Stimulated activated CD8-positive, alpha-beta memory T cell treated with anti-CD3 and anti-CD28 coated beads, Interleukin-15, amount 100 ng/mL, for 4 hours (primary cell): ENCODE measurements at places on chromosomes 4 and X.

GRCh38 chr4:127523369-127523768 lies 109.4 kb upstream of the INTU start:
- DNase-seq: no peak

GRCh38 chr4:165799384-165799815 lies 73.6 kb upstream of the TLL1 start:
- DNase-seq: no peak

- no peak for DNase-seq
Measured at GRCh38 chr4:23888421-23889319, 1.2 kb downstream of the PPARGC1A start.

GRCh38 chr4:169115897-169116254 lies 105.8 kb upstream of the CBR4 start:
- DNase-seq: no peak

- DNase-seq: no peak
Measured at GRCh38 chr4:156098805-156099204, 145.1 kb upstream of the CTSO start.

GRCh38 chrX:36856849-36857248 lies 151.3 kb upstream of the FAM47C start:
- DNase-seq: no peak

- no peak for DNase-seq
Measured at GRCh38 chr4:8147231-8147970, 11.2 kb downstream of the ABLIM2 start.

DNA sequence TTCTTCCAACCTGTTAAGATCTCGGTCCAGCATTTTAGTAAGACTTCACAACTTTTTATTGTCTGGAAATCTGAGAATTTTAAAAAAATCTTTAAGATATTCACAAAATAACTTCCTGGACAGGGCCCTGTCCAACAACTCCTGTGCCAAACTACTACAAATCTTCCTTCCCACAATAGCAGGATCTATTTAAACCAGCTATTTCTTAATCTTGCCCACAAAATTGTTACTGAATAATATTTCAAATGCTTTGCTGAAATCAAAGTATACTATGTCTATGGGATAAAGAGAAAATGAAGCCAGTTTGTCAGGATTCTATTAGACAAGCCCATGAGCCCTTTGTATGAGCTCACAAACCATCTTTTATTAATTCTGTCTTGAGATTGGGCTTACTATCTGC lies 104.1 kb upstream of the DDIT4L start:
- DNase-seq: no peak

DNA sequence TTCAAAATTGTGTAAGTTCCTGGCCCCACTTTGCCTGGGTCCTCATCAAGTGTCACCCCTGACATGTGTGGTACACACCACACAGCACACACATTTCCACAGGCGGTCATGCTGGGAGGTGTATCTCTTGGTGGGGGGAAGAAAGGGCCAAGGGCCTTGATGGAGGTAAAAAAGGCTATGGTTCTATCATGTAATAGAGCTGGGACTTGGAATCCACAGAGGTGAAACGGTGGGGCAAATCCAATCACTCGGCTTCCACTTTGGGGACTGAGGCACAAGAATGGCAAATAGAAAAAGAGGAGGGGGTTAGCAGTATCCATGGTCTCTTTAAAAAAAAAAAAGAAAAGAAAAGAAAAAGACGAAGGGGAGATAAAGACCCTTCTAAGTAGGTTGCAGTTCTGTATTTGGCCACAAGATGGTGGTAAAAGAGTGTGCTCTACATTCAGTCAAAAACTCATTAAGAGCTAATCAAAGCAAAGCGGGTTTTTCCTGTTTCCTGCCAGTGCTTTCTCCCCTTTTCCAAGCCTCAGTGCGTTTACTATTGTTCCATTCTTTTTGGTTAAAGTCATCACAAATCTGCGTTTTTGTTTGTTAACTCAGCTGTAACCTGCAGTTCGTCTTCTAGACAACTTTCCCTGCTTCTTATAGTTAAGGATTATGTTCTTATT lies 37.0 kb upstream of the ATP6AP2 start:
- no peak for DNase-seq

DNA sequence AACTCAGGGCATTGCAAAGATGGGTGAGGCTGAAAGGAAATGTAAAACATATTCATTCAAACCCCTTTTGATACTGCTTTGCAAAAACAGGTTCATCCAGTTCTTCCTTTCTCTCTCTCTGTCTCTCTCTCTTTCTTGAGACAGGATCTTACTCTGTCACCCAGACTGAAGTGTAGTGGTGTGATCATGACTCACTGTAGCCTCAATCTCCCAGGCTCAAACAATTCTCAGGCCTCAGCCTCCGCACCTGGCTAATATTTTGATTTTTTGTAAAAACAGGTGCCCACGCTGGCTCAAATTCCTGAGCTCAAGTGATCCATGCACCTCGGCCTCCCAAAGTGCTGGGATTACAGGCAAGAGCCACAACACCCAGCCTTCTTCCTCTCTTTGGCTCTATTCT lies 15.6 kb upstream of the DCHS2 start:
- no peak for DNase-seq

DNA sequence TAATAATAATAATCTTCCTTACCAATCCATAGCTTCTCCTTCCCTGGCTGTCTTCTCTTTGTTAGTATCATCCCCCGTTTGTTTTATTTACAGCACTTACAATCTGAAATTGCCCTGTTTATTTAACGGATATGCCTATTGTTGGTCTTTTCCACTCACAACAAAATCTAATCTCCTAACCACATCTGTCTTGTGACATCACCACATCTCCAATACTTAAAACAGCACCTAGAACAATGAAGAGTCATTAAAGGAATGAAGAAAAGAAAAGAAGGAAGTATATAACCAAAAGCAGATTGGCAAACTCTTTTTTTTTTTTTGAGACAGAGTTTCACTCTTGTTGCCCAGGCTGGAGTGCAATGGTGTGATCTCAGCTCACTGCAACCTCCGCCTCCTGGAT lies 38.7 kb upstream of the JADE1 start:
- no peak for DNase-seq

GRCh38 chr4:8832113-8832915 lies 39.3 kb downstream of the HMX1 start:
- DNase-seq: no peak

DNA sequence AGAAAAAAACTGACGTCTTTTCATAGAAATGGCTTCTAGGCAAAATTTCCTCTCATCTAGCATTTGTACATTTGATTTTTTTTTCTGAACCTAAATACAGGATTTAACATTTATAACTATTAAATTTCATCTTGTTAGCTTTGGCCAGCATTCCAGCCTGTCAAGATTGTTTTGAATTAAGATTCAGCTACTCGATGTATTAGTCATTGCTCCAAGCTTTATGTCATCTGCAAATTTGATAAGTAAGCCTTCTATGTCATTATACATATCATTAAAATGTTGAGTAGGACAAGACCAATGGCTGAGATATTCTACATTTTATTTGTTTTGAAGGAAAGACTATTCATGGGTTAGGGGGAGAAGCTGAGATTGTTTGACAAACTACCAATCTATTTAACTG lies 46.7 kb downstream of the DDX53 start:
- DNase-seq: no peak

- DNase-seq: no peak
Measured at GRCh38 chr4:29309050-29309449, 1411.1 kb upstream of the PCDH7 start.

DNA sequence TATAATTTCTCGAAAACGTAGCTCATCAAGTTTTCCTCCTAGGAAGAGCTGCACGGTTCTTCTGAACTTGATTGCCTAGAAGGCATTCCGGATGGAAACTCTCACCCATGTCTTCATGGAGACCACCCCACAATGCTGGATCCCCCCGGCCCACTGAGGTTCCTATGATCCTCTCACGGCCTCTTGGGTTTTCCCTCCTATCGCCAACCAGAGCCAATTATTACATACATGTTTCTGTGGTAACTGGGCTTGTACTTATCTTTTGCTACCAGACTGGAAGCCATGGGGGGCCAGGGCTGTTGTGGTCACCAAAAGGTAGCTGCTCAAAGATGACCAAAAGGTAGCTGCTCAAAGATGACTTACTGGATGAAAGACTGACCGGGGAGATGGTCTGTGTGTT lies 131.5 kb downstream of the AFAP1 start:
- no peak for DNase-seq

DNA sequence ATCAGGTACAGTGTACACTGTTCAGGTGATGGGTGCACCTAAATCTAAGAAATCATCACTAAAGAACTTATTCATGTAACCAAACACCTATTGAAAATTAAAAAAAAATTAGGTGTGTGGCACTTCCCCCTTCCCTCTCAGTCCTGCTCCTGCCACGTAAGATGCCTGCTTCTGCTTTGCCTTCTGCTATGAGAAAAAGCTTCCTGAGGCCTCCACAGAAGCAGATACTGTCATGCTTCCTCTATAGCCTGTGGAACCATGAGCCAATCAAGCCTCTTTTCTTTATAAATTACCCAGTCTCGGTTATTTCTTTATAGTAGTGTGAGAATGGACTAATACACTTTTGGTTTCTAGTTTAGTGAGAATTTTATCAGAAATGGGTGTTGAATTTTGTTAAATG lies 459.8 kb upstream of the DIPK2B start:
- DNase-seq: no peak

GRCh38 chr4:155889031-155889793 lies 14.3 kb upstream of the TDO2 start:
- no peak for DNase-seq

- DNase-seq: no peak
Measured at GRCh38 chr4:124997124-124997523, 284.6 kb upstream of the ANKRD50 start.

DNA sequence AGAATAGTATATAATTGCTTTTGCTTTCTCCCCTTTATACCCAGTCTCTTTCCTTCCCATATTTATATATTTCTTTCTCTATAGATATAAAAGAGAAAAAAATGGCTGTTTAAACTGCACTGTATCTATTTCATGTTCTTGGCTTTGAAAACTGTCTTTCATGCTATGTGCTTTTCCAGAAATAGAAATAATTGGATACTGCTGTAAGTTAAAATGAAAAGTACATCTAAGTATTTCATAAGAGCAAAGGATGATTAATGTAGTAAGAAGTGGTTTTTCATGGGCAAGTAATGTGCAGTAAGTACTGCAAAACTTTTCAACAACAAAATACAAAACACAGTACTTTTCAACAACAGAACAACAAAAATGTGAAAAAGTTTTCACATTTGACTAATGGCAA lies 237.9 kb downstream of the SNCA start:
- no peak for DNase-seq

DNA sequence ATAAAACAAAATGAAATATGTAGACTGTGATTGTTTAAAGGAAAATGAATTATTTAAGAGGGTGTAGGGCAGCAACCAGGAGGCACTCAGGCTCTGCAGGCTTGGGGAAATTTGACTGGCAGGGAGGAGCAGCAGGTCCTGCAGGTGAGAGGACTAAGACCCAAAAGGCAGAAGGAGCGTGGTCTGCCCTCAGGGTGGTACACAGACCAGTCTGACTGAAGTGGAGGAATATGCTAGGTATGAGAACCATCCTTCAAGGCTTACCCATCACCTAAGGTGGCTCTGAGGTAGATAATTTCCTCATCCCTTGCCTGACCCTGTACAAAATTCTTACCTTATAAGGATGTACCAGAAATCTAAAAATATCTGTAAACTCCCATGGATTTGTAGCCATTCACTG lies 261.3 kb upstream of the RASGEF1B start:
- no peak for DNase-seq

DNA sequence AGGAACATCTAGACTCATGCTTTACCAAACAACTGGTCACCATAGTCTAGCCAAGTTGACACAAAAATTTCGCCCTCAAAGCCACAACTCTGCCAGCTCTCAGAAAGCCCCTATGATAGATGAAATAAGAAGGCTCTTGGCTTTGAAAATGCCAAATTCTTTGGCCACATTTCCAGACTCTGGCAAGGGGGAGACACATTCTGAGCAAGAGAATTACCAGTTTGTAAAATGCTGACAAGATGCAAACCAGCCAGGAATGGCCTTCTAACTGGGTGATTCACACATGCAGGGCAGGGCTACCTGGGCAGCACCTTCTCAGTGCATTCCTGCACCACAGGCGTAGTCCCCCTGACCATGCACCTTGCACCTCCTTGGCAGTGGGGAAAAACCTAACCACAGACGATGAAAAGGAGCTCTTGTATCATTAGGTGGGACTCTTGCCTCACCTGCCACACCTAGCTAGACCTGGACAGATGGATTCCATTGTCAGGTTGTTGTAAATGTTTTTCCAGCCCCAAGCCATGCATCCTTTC lies 77.4 kb upstream of the CPEB2 start:
- no peak for DNase-seq

- DNase-seq: no peak
Measured at GRCh38 chr4:113674251-113674650, 87.3 kb downstream of the CAMK2D start.

GRCh38 chr4:22573198-22573597 lies 57.3 kb upstream of the ADGRA3 start:
- DNase-seq: no peak
